ENCODE measurements at places on chromosomes 4 and X.

- no peak for DNase-seq
- H3K27me3 ChIP-seq, result no peaks in the 10 kb centered on the region
- H3K4me3 ChIP-seq, result no peak overlapping the region
- no peak overlapping the region for H3K27ac ChIP-seq
These were observed 50.5 kb upstream of the ADGRG2 start for GRCh38 chrX:19172741-19173140.

DNA sequence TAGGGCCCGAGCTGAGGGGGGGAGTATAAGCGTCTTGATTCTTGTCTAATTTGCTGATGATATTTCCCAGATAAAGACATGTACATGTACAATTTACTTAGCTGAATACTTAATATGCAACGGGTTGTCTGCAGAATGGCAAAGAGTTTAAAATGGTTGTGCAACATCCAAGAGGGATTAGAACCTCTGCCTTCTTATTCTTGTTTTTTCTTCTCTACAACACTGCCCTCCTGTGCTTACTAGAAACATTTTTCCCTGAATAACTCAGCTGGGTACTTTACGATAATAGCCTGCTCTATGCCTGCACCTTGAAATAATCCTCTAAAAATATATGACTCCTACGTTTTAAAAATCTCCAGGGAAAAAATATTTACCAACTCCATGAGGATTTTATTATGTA lies 41.8 kb downstream of the INTS12 start:
- no peaks in the 10 kb centered on the region for H3K36me3 ChIP-seq
- no peaks in the 10 kb centered on the region for H3K4me1 ChIP-seq
- H3K27me3 ChIP-seq, result peaks cover 3% of the 10 kb centered on the region
- peak; percentile 71 for DNase-seq

GRCh38 chr4:175411251-175411650 lies 400.8 kb downstream of the GPM6A start:
- H3K27ac ChIP-seq, result no peak overlapping the region
- H3K4me3 ChIP-seq, result no peak overlapping the region
- H3K4me1 ChIP-seq, result no peaks in the 10 kb centered on the region

- peaks cover 21% of the 10 kb centered on the region for H3K4me1 ChIP-seq
- H3K27me3 ChIP-seq, result no peaks in the 10 kb centered on the region
- H3K27ac ChIP-seq, result peak overlapping the region; percentile 100
These were observed 250 bp downstream of the USP9X start for GRCh38 chrX:41085512-41085877.

GRCh38 chr4:82906469-82906868 lies 5.9 kb downstream of the THAP9 start:
- DNase-seq, result no peak
- no peaks in the 10 kb centered on the region for H3K4me1 ChIP-seq
- no peaks in the 10 kb centered on the region for H3K27me3 ChIP-seq
- H3K27ac ChIP-seq, result no peak overlapping the region

All from cardiac muscle cell (in vitro differentiated cells and primary cell).